ENCODE measurements at places on chromosomes 2 and 18.

GRCh38 chr2:19457809-19458208 lies 99.4 kb upstream of the OSR1 start:
- no peak for DNase-seq

DNA sequence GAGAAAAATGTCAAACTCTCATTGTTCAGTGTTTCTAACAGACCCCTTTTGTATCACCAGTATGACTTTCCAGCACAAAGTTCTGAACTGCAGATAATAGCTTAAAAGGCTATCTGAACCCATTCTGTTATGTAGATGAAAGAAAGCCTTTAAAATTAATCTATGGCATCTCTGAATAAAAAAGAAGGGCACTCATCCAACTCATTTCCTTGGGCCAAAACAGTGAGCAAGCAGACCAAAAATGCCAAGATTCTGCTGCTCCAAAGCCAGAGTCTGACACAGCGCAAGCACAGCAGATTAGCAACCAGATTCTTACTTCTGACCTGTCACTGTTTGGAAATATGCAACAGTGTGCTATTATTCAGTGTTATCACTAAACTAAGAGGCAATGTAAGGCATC lies 22.6 kb upstream of the ITGA6 start:
- DNase-seq, result no peak

GRCh38 chr2:46829231-46829995 lies 86.2 kb downstream of the MCFD2 start:
- DNase-seq, result no peak

DNA sequence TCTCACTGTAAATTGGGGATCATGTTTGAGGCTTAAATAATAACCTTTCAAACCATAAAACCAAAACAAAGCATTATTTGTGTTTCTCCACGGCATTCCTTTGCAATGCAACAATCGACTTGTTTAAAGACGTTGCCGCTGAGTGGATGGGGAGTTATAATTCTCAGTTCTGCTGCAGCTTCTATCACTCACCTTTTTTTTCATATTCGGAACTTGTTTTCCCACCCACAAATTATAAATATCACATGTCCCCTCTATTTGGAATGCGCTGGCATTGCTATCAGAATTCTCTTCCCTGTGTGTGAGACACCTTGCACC lies 372.8 kb upstream of the SMIM21 start:
- no peak for DNase-seq

DNA sequence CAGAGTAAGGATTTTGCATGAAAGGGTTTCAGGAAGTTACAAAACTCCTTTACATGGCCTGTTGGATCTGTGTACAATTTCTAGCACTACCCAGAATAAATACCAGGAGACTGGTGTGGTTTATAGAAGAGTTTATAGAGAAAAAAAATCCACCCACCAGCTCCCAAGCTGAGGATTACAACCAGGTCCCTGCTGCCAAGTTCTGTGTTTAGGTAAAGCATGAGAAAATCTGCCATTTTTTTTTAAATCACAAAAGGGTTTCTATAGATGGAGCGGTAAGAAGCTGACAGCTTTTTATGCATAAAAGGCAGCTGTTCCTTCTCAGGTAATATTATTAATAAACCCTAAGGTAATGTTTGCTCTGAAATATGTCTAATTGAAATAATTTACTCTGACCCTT lies 545.4 kb upstream of the ZEB2 start:
- DNase-seq, result no peak
